Brain (organoid and tissue), 16 donors: ENCODE measurements at places on chromosomes 6 and 20. TPM values are rescaled to one million over a fixed set of nuclear protein-coding genes. Genes with fewer than 3 reads are reported as not detected.

The ARFGEF3 gene
- polyA plus RNA-seq, result 17.7 TPM

The TSHZ2 gene
- polyA plus RNA-seq, result 18.6 TPM

The NRM gene
- polyA plus RNA-seq, result 165 TPM

The NRSN1 gene
- 123 TPM for polyA plus RNA-seq

The PHF20 gene
- 34.9 TPM for polyA plus RNA-seq

The TFAP2A gene
- 18.1 TPM for polyA plus RNA-seq

The ACSS1 gene
- polyA plus RNA-seq, result 12.2 TPM
